Fibroblast of skin of back (primary cell): ENCODE measurements at places on chromosomes 7 and 10.
A peak's percentile ranks its signal among the peaks of the same experiment; 100 is the strongest.

- DNase-seq = peak; percentile 37
Measured at GRCh38 chr7:924541-925231, 29.8 kb downstream of the ADAP1 start.

GRCh38 chr7:128284102-128284501, 43.0 kb downstream of the LEP start:
- no peak for DNase-seq

GRCh38 chr7:118609207-118609606, 384.7 kb downstream of the ANKRD7 start:
- DNase-seq = no peak

DNA sequence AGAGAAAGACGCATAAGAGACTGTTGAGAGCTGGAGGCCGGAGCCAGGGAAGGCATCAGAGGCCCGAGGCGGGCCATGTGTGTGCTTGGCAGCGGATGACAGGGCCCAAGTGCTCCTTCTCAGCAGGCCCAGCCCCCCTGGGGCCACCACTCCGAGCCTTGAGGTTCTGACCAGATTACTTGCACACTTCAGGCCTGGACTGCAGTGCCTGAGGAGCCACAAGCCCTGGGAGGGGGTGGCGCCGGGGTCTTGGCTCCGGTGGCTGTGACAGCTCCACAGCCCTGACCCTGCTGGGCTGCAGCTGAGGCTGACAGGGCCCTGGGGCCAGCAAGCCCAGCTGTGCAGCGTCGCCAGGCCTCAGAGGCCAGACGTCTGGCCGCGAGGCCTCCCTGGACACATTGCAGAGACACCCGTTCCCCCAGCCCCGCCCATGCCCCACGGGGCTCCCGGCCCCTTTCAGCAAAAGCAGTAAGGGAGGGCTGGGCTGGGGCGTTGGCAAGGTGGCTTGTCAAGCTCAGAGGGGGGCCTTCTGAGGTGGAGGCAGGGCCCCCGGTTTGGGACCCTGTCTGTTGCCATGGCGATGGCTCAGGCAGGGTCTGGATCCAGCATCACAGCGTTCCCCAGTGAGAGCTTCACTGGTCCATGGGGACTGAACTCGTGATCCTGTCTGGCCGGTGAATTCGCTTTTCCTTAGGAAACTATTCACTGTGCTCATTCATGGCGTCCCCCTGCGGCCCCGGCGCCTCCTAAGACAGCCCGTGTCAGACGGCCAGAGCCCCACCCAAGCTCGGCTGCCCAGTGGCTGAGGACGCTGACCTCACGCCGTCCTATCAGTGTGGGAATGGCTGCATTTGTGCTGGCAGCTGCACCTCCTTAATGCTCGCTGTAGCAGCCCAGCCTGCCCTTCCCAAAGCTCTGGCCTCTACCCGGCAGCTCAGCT, 5.7 kb downstream of the ELN start:
- no peak for DNase-seq

- DNase-seq = no peak
Measured at GRCh38 chr10:111725050-111725449, 458.5 kb downstream of the GPAM start.

- DNase-seq = no peak
Measured at GRCh38 chr10:79078367-79079053, 9.7 kb downstream of the ZMIZ1 start.

GRCh38 chr10:100740476-100741377, 4.7 kb upstream of the PAX2 start:
- DNase-seq = no peak

- no peak for DNase-seq
Measured at GRCh38 chr10:13930120-13930519, 343.4 kb downstream of the PRPF18 start.

GRCh38 chr10:103861505-103861904, 6.1 kb upstream of the SH3PXD2A start:
- peak; percentile 54 for DNase-seq

DNA sequence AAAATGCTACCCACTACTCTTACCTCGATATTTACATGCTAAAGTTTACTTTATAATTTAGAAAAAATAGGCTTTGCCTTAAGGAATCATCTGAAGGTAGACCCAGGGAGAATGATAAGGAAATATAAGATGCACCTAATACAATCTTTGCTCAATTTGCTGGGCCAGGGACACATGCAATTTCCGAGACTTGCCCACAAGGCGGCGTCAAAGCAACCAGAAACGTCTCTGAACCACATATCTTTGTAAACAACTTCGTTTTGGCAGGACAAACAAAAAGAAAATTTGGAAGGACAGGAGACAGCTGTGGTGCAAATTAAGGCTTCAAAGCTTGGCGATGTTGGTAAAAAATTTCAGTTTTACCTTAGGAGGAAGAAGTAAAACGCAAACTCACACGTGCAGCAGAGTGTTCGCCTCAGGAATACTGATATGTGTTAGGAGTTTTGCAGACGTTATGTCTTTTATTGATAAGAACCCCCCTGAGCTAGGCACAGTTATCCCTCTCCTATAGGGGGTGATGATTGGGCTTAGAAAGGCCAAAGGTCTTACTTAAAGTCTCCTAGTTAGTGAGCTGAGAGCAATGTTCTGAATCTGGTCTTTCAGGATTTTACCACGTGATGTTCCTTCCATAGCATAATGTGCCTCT, 134.3 kb downstream of the PRKCQ start:
- DNase-seq = peak; percentile 6

GRCh38 chr10:114391599-114391998, 12.7 kb downstream of the AFAP1L2 start:
- no peak for DNase-seq

DNA sequence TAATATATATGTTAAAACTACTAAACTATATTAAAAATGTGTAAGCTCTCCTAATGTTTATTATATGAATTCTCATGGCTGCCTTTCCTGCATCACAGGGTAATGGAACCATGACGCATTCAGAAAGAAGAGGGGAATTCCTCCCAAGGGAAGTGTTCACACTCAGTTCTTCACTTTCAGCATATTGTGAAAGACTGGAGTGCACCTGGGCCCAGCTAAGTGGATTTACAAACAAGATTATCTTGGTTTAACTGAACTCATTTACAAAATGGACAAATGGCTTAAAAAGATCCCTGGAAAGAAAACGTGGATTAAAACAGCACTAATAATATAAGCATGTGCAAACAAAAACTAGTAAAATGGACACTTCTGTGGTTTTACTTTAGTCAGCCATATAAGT, 149.8 kb downstream of the DOCK4 start:
- no peak for DNase-seq

DNA sequence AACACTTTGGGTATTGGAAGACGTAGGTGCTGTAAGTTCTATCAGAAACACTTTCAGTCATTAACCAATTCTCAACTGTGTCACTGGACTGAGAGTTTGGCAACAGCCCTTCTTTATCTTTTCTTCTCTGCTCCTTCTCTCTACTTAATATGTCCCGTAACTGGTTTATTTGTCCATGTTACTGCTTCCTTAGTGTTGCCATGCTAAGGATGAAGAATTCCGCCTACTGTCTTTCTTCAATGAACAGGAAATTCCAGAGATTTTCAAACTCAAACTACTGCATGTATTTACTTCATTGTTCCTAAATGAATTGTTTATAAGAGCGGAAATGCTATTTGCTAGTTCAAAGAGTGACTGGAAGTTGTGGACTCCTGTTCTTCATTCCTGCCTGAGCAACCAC, 143.7 kb downstream of the TAX1BP1 start:
- DNase-seq = peak; percentile 40

- no peak for DNase-seq
Measured at GRCh38 chr7:5211730-5212482, 21.9 kb downstream of the WIPI2 start.

- no peak for DNase-seq
Measured at GRCh38 chr7:95560674-95561073, 35.6 kb downstream of the PDK4 start.

- DNase-seq = no peak
Measured at GRCh38 chr10:45404087-45404769, 30.2 kb downstream of the ALOX5 start.

- DNase-seq = no peak
Measured at GRCh38 chr7:499853-500485, 19.7 kb downstream of the PDGFA start.

- peak; percentile 84 for DNase-seq
Measured at GRCh38 chr7:155166673-155167370, 96.7 kb downstream of the HTR5A start.

- DNase-seq = no peak
Measured at GRCh38 chr7:99027241-99027640, 116.7 kb downstream of the SMURF1 start.

DNA sequence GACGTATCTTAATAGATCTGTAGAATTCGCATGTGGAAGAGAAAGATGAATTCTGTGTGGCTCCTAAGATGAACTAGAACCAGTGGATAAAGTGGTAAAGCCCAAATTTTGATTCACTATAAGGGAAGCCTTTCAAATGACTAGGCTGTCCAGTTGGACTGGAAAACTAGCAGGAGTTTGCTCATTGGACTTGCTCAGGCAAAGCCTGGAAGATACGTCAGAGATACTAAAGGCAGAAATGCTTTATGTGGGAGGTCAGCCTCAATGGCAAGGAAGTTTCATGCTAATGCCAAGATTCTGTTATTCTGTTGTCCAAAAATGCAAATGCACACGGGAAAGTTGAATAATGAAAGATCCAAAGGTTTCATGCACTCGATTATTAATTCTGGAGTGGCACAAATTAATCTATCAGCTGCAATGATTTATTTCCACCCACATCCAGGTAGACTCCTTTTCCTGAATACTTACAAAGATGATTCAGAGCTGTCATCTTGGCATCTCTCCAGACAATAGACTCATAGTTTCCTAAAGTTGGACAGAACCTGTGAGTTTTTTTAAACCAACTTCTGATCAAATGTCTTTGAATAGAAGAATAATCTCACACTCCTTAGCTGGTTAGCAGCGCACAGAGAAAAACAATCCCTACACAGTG, 20.5 kb upstream of the PPP1R3C start:
- peak; percentile 58 for DNase-seq

- DNase-seq = peak; percentile 60
Measured at GRCh38 chr7:71846160-71846559, 566.0 kb downstream of the CALN1 start.

DNA sequence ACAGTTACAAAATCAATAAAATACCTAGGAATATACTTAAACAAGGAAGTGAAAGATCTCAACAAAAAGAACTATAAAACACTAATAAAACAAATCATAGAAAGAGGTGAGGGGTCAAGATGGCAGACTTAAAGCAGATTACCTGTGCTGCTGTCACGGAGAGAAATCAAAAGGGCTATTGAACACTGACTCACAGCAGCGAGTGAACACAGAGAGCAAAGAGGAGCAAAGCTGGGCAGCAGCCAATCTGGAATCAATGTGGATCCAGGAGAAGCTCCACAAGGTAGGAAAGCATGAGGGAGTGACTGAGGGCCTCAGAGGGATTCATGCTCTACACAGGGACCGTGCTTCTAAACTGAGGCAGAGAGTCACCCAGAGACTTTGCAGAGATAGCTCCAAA, 562.0 kb upstream of the SEMA3D start:
- no peak for DNase-seq
